Stimulated activated CD8-positive, alpha-beta memory T cell treated with anti-CD3 and anti-CD28 coated beads, Interleukin-7, amount 100 ng/mL, for 1 hour (primary cell): ENCODE measurements at places on chromosomes 4 and X.

GRCh38 chr4:113636438-113636818, 125.1 kb downstream of the CAMK2D start:
- no peak for DNase-seq

- DNase-seq: no peak
Measured at GRCh38 chrX:49934148-49934547, 11.8 kb downstream of the CLCN5 start.

GRCh38 chr4:52093466-52093865, 42.4 kb downstream of the SPATA18 start:
- no peak for DNase-seq

DNA sequence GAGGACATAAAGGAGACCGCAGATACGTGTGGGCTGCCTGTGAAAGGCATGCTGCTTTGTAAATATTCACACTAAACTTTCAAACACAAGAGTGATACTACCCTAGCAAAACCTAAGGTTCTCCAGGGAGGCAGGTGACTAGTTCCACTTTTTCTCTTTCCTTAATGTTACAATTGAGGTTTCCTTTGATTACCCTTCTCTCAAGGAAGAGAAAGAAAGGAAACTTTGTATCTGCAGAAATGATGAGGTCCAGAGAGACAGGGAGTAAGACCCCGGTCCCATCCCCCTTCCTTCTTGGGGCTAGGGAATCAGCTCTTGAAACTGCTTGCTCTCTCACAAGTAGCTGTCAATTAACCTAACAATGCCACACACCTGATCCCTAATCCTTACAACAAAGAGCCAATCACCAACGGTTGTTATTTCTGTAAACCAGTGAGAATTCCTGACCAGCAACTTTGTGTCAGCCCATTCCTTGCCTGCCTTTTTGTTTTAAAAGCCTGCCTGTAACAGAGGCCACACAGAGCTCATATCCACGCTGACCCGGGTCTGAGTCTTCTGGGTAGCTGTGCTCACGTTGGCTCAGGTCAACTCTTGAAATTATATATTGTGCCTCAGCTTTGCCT, 754.8 kb upstream of the FRG1 start:
- DNase-seq: no peak

GRCh38 chr4:54708339-54709279, 50.9 kb downstream of the KIT start:
- DNase-seq: no peak
